ENCODE measurements at places on chromosomes 2 and 18.

DNA sequence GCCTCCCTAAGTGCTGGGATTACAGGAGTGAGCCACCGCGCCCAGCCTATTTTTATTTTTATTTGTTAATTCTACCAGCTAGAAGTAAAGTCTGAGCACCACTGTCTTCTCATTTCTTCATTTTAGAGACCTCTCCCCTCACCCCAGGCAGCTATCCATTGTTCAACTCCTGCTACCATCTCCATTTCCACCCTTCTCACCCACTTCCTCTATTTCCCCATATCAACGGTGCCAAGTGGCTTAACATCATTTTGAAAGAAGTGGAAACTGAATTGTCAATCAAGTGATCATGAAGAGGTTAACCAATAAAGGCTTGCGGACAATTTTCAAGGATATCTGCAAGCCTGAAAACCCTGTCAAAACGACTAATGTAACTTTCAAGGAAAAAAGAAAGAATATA is 323.1 kb downstream of the NBAS start:
- H3K27ac ChIP-seq, result no peak overlapping the region
- DNase-seq, result no peak
- no peaks in the 10 kb centered on the region for H3K27me3 ChIP-seq
- H3K36me3 ChIP-seq, result peaks cover 36% of the 10 kb centered on the region
- no peak overlapping the region for H3K4me3 ChIP-seq

DNA sequence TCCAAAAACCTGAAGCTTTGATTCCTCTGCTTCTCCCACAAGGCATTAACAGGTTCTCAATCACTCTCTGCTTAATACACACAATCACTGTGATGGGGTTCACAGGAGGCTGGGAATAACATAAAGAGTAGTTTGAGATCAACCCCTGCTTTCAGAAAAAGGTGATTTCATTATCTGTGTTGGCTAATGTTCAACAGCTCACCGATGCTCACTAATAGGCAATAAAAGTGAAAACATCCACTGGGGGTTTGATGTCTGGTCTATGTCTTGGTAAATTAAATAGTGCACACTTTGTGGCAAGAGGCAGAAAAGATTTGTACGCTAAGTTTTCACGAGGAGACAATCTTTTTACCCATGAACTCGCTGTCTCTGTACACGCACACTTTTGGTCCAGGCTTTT is 159.3 kb upstream of the SERPINE2 start:
- H3K27me3 ChIP-seq, result peaks cover 3% of the 10 kb centered on the region
- DNase-seq, result no peak
- no peak overlapping the region for H3K4me3 ChIP-seq
- no peaks in the 10 kb centered on the region for H3K4me1 ChIP-seq

GRCh38 chr2:203707530-203707929 is 1.1 kb downstream of the CD28 start:
- peaks cover 37% of the 10 kb centered on the region for H3K27me3 ChIP-seq
- H3K36me3 ChIP-seq, result no peaks in the 10 kb centered on the region
- H3K4me1 ChIP-seq, result peaks cover 12% of the 10 kb centered on the region
- H3K27ac ChIP-seq, result no peak overlapping the region
- no peak for DNase-seq

- H3K27ac ChIP-seq, result no peak overlapping the region
- no peaks in the 10 kb centered on the region for H3K4me1 ChIP-seq
- no peaks in the 10 kb centered on the region for H3K36me3 ChIP-seq
- H3K27me3 ChIP-seq, result peaks cover 3% of the 10 kb centered on the region
- no peak for DNase-seq
Measured at GRCh38 chr18:22324191-22325131, 93.3 kb downstream of the CTAGE1 start.

- no peak overlapping the region for H3K4me3 ChIP-seq
- no peaks in the 10 kb centered on the region for H3K36me3 ChIP-seq
- H3K27me3 ChIP-seq, result no peaks in the 10 kb centered on the region
- H3K27ac ChIP-seq, result no peak overlapping the region
Measured at GRCh38 chr2:15147591-15147990, 413.5 kb downstream of the NBAS start.

GRCh38 chr18:77108001-77108692 is 24.4 kb downstream of the MBP start:
- peaks cover 66% of the 10 kb centered on the region for H3K36me3 ChIP-seq
- no peak for DNase-seq

GRCh38 chr2:3450385-3451010 is 68.8 kb downstream of the ADI1 start:
- no peak overlapping the region for H3K4me3 ChIP-seq
- H3K36me3 ChIP-seq, result peaks cover 91% of the 10 kb centered on the region
- no peaks in the 10 kb centered on the region for H3K4me1 ChIP-seq
- no peak overlapping the region for H3K27ac ChIP-seq

GRCh38 chr2:171995586-171995985 is 4.2 kb upstream of the METAP1D start:
- H3K4me1 ChIP-seq, result peaks cover 17% of the 10 kb centered on the region
- H3K36me3 ChIP-seq, result peaks cover 3% of the 10 kb centered on the region
- H3K27me3 ChIP-seq, result peaks cover 4% of the 10 kb centered on the region
- H3K4me3 ChIP-seq, result no peak overlapping the region
- no peak for DNase-seq

DNA sequence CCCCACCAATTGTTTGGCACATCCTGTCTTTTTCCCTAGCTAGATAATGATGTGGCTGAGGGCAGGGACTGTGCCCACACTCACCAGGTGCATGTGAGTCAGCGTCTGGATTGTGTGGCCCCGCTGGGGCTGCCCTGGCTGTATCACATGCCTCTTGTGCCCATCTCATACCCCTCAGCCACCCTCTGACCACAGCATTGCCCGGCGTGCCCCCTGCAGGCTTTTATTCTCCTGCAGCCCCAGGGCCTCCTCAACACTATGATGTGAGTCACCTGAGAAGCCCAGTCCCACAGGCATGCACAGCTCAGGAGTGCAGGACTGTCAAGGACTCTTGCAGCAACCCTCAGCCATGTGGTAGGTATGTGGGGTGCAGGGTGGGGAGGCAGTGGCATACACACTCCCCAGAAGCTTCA is 14.8 kb upstream of the STEAP3 start:
- H3K4me3 ChIP-seq, result no peak overlapping the region
- H3K36me3 ChIP-seq, result no peaks in the 10 kb centered on the region
- peaks cover 5% of the 10 kb centered on the region for H3K27me3 ChIP-seq
- H3K4me1 ChIP-seq, result no peaks in the 10 kb centered on the region

- no peak for DNase-seq
- peaks cover 2% of the 10 kb centered on the region for H3K4me1 ChIP-seq
- peaks cover 1% of the 10 kb centered on the region for H3K36me3 ChIP-seq
- no peak overlapping the region for H3K4me3 ChIP-seq
- H3K27me3 ChIP-seq, result no peaks in the 10 kb centered on the region
Measured at GRCh38 chr2:121682396-121683298, 33.4 kb upstream of the CLASP1 start.

DNA sequence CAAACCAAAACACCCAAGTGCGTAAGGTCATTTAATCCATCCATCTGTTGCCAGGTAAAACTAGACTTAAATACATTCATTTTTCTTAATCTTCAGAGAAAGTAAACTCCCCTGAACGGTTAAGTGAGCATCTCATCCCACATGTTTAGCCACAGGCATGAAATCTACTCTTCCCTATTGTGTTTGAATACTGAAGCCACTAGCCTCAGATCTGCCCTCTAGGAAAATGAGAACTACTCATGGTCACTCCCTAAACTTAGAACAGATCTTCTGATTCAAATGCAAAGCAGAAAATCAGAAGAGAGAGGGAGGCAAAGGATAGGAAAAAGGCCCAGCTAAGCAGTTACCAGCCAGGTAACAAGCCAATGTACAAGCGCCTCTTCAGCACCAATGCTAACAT is 7.1 kb downstream of the TMEM247 start:
- no peak overlapping the region for H3K4me3 ChIP-seq
- H3K27me3 ChIP-seq, result no peaks in the 10 kb centered on the region
- H3K36me3 ChIP-seq, result no peaks in the 10 kb centered on the region
- H3K27ac ChIP-seq, result no peak overlapping the region
- no peak for DNase-seq
- peaks cover 18% of the 10 kb centered on the region for H3K4me1 ChIP-seq

DNA sequence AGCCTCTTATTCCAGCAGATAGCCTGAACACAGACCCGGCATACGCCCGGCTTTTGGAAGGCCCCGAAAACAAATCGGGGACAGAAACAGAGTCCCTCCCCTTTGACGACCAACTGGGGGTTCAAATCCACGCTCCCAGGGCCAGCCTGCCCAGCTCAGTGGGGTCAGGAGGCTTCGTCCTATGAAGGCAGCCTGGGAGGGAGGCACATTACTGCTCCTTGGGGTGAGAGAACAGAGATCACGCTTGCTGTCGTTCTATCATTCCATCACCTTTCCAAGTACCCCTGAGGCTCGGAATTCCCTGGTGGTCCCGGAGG is 208.8 kb upstream of the SALL3 start:
- H3K27me3 ChIP-seq, result no peaks in the 10 kb centered on the region
- H3K27ac ChIP-seq, result no peak overlapping the region
- H3K4me3 ChIP-seq, result no peak overlapping the region

- no peak for DNase-seq
- H3K4me1 ChIP-seq, result peaks cover 18% of the 10 kb centered on the region
- no peak overlapping the region for H3K4me3 ChIP-seq
Measured at GRCh38 chr2:96876269-96877041, 6.6 kb upstream of the SEMA4C start.

- no peaks in the 10 kb centered on the region for H3K36me3 ChIP-seq
- H3K27ac ChIP-seq, result no peak overlapping the region
- H3K4me3 ChIP-seq, result no peak overlapping the region
Measured at GRCh38 chr2:236985761-236986339, 99.8 kb upstream of the COPS8 start.

DNA sequence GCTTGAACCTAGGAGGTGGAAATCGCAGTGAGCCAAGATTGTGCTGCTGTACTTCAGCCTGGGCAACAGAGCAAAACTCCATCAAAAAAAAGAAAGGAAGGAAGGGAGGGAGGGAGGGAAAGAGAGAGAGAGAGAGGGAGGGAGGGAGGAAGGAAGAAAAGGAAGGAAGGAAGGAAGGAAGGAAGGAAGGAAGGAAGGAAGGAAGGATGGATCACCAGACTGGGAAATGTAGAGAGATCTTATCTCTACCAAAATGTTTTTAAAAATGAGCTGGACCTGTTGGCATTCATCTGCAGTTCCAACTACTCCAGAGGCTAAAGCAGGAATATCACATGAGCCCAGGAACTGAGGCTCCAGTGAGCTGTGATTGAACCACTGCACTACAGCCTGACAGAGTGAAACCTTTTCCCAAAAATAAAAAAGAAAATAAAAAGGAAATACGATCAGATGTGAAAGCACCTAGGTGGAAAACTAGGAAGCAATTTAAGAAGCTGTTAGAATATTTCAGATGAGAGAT is 239.4 kb downstream of the CDH7 start:
- no peak for DNase-seq
- no peaks in the 10 kb centered on the region for H3K27me3 ChIP-seq
- no peaks in the 10 kb centered on the region for H3K4me1 ChIP-seq
- no peak overlapping the region for H3K4me3 ChIP-seq
- no peaks in the 10 kb centered on the region for H3K36me3 ChIP-seq

DNA sequence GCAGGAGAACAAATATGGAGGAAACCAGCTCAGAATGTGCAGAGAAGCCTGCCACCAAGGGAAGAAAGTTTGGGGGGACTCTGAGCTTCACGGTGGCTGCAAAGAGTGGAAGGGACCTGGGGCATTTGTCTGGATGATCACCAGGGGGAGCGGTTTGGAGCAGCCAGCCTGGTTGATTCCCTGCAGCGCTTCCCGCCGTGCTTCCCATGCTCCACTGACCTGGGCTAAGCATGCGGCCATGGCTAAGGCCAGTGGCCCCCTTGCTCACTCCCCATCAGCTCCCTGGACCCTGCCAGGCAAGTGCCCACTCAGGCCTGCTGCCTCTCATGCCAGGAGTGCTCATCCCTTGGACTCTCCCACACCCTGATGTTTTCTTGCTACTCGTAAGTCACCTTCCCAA is 27.0 kb downstream of the NTSR2 start:
- H3K4me1 ChIP-seq, result no peaks in the 10 kb centered on the region
- H3K27ac ChIP-seq, result no peak overlapping the region
- no peak for DNase-seq
- H3K36me3 ChIP-seq, result no peaks in the 10 kb centered on the region
- H3K27me3 ChIP-seq, result peaks cover 9% of the 10 kb centered on the region
- H3K4me3 ChIP-seq, result no peak overlapping the region

- no peak overlapping the region for H3K27ac ChIP-seq
- H3K27me3 ChIP-seq, result no peaks in the 10 kb centered on the region
- DNase-seq, result no peak
- peaks cover 2% of the 10 kb centered on the region for H3K4me1 ChIP-seq
Measured at GRCh38 chr2:240468303-240469238, 33.1 kb downstream of the GPC1 start.

- no peaks in the 10 kb centered on the region for H3K27me3 ChIP-seq
- H3K27ac ChIP-seq, result no peak overlapping the region
- no peaks in the 10 kb centered on the region for H3K36me3 ChIP-seq
- no peak for DNase-seq
- H3K4me3 ChIP-seq, result no peak overlapping the region
Measured at GRCh38 chr2:57278451-57278850, 768.2 kb upstream of the VRK2 start.

DNA sequence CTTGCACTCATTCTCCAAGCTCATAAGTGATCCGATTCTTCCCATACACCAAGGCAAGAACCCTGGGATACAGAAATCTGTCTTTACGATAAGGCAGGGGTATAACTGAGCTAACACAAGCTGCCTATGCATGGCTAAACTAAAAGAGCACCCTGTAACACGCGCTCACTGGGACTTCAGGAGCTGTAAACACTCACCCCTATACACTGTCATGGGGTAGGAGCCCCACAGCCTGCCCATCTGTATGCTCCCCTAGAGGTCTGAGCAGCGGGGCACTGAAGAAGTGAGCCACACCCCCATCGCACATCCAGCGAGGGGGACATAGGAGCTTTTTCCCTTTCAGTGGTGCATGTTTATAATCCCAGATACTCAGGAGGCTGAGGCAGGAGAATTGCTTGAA is 46.7 kb downstream of the METTL8 start:
- H3K4me1 ChIP-seq, result peaks cover 49% of the 10 kb centered on the region
- no peak overlapping the region for H3K4me3 ChIP-seq
- H3K27me3 ChIP-seq, result no peaks in the 10 kb centered on the region
- H3K36me3 ChIP-seq, result peaks cover 3% of the 10 kb centered on the region

DNA sequence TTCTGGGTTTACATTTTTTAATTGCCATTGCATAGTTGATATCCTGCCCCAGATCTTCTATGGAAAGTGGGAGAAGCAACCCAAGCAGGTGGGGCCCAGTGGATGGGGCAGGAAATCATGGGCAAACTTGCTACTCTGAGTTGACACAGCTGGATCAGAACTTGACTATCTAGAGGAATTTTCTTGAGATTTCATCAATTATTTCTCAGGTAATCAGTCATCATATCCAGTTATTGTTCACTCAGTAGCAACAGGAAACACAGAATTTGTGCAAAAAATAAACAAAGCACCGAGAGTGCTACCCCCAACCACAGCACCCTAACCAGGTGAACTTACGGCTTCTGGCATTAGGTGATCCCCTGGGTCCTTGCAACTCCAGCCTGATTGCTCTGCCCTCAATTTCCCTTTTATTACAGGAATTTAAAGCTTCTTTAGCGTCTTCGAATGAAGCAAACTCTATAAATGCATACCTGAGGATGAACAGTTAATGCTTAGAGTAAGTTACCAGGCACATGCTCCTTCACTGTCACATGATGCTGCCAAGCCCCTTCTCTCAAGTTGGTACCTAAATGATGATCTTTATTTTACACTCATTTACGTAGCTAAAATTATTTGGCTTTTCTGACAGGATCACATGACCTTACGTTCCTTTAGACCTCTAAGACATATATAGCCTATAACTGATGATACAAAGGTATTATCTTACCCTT is 7.8 kb downstream of the NCL start:
- H3K27ac ChIP-seq, result no peak overlapping the region
- no peaks in the 10 kb centered on the region for H3K27me3 ChIP-seq
- peaks cover 21% of the 10 kb centered on the region for H3K4me1 ChIP-seq
- DNase-seq, result no peak
- peaks cover 96% of the 10 kb centered on the region for H3K36me3 ChIP-seq

GRCh38 chr2:239321596-239322415 is 79.0 kb downstream of the HDAC4 start:
- H3K27me3 ChIP-seq, result no peaks in the 10 kb centered on the region
- no peak overlapping the region for H3K4me3 ChIP-seq
- peaks cover 33% of the 10 kb centered on the region for H3K4me1 ChIP-seq
- peaks cover 17% of the 10 kb centered on the region for H3K36me3 ChIP-seq
